ENCODE measurements at places on chromosomes 11 and 22.

- no peak for DNase-seq
Observed at GRCh38 chr11:70118642-70119041, 40.5 kb downstream of the ANO1 start.

DNA sequence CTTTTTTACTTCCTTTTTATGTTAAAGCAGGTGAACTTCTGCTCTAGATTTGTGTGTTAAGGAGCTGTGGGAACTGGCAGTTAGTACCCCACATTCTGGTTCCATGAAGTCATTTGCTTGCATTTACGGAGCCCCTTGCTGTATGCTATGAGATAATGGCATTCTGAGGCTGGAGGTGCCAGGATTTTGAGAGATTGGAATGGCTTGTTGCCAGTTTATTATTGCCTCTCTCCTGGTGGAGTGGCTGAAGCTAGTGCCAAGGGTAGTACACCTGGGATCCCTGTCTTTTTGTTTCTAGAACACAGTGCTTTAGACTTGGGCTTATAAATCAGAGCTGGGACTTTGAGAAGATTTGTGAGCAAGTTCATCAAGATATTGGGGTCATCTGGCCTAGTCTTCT, 73.8 kb downstream of the STIM1 start:
- DNase-seq: no peak

DNA sequence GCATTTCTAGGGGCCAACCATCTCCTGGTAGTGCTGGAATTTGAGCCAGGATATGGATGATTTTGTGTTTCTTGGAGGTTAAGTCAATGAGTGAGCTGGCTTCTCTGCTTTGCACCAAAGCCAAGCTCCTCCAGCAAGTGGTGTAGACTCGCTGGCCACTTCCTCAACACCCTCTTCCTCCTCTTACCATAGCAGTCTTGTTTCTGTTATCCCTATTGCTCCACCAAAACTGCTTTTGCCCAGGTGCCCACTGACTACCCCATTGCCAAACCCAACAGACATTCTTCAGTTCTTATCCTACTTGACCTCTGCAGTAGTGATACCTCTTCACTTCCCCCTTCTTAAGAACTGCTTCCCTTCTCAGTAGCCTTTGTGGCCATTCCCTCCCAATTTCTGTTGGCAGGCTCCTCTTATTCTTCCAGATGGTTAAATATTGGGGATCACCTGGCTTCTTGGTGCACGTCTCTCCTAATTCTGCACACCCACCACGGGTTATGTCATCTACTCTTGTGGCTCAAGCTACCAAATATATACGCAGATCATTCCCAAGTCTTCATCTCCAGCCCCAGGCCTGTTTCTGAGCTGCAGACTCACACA, 7.0 kb upstream of the PRG2 start:
- no peak for DNase-seq

DNA sequence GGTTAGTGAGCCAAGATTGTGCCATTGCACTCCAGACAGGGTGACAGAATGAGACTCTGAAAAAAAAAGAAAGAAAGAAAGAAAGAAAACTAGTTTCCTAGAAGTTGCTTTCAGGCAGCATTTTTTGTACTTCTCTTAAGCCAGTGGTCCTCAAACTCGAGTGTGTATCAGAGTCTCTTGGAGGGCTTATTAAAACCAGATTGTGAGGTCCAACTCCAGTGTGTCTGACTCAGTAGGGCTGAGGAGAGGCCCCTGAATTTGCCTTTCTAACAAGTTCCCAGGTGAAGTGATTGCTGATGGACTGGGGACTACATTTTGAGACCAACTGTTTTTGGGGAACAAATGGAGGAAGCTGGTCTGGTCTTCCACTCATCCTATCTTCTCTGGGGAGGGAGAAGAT, 57.5 kb upstream of the VSTM5 start:
- no peak for DNase-seq

- no peak for DNase-seq
Observed at GRCh38 chr11:66956689-66957290, 1.4 kb downstream of the PC start.

DNA sequence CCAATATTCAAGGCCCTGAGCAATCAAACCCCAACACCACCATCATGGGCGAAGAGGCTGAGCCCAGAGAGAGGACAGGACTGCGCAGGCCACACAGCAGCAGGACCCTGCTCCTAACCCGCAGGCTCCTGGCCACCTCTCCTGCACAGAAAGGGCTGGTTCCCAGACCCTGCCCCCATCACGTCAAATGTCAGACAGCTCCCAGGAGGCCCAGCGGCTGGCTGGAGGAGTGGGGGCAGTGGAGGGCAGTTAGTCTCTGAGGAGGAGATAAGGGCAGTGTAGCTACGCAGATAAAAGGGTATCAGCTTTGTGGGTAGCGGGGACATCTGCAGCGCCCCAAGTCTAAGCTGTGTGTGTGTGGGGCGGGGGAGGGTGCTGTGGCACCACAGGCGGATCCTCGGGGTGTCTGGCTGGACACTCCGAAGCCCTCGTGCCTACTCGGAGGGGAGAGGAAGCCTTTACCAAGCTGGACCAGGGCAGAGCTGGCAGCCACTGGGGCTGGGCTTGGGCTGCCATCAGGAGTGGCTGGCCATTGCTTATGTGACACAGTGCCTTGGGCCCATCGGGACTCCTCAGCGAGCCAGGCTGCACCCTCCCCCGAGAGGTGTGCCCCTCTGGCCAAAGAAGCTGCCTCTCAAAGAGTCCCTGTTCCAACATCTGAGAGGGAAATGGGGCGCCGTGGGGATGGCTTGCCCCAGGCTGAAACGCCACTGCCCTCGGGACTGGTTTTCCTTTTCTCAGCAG, 21.5 kb downstream of the FADS3 start:
- no peak for DNase-seq

GRCh38 chr22:23789121-23789520, 2.4 kb downstream of the SMARCB1 start:
- no peak for DNase-seq

- no peak for DNase-seq
Observed at GRCh38 chr11:90438069-90438468, 215.2 kb upstream of the CHORDC1 start.

Data from NCI-H187 (cell line).